ENCODE measurements at places on chromosomes 4 and X.
A peak's percentile ranks its signal among the peaks of the same experiment; 100 is the strongest.

DNA sequence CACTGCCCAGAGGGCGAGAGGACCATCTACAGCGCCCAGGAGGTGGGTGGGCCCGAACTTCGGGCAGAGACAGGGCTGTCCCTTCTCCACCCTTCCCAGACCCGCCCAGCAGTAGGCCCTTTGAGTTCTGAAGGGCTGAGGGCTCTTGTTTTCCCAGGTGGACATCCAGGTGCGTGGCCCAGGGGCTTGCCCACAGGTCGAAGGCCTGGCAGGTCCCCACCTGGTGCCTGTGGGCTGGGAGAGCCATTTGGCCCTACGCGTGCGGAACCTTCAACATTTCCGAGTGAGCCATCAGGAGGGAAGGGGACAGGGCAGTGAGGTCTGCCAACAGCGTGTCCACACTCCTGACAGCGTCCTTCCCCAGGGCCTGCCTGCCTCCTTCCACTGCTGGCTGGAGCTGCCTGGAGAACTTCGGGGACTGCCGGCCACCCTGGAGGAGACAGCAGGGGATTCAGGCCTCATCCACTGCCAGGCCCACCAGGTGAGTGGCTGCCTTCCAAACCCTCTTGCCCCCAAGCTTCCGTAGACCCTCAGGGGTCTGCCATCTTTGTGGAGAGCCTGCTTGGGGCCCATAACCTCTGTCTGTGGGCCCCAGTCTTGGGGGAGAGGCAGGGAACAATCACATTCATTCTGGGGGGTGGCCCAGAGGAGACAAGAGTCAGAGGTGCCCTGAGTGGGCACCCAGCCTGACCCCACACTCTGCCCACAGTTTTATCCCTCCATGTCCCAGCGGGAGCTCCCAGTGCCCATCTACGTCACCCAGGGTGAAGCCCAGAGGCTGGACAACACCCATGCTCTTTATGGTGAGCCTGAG is 6.8 kb downstream of the PLXNB3 start:
- DNase-seq, result no peak

GRCh38 chr4:174669270-174669669 is 147.0 kb upstream of the HPGD start:
- peak; percentile 76 for DNase-seq

- DNase-seq, result no peak
These were observed 39.4 kb downstream of the SAT1 start for GRCh38 chrX:23822397-23822796.

GRCh38 chrX:23726191-23726590 is 16.9 kb downstream of the ACOT9 start:
- DNase-seq, result no peak

DNA sequence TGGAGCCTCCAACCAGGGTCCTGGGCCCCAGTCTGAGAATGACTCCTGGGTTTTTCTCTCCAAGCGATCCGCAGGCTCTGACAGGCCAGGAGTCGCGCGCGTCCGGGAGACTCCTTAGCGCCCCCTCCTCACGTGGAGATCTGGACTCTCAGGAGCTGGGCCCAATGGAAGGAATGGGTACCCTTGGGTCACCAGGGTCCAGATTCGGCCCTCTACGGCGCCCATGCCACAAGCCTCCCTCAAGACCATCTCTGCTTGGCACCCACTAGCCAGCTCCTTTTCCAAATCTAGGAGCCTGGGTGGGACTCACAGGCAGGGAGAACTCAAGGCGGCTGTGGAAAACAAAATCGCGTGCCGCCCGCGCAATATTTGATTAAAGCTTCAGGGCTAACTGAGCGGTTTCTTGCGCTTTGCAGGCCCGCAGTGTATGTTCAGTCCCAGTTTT is 7.1 kb downstream of the HAND2 start:
- no peak for DNase-seq

GRCh38 chr4:172270397-172270796 is 457.2 kb downstream of the GALNTL6 start:
- DNase-seq, result no peak

- DNase-seq, result no peak
These were observed 29.9 kb downstream of the RNF175 start for GRCh38 chr4:153729895-153730294.

GRCh38 chrX:40945361-40945713 is 139.9 kb upstream of the USP9X start:
- peak; percentile 56 for DNase-seq

DNA sequence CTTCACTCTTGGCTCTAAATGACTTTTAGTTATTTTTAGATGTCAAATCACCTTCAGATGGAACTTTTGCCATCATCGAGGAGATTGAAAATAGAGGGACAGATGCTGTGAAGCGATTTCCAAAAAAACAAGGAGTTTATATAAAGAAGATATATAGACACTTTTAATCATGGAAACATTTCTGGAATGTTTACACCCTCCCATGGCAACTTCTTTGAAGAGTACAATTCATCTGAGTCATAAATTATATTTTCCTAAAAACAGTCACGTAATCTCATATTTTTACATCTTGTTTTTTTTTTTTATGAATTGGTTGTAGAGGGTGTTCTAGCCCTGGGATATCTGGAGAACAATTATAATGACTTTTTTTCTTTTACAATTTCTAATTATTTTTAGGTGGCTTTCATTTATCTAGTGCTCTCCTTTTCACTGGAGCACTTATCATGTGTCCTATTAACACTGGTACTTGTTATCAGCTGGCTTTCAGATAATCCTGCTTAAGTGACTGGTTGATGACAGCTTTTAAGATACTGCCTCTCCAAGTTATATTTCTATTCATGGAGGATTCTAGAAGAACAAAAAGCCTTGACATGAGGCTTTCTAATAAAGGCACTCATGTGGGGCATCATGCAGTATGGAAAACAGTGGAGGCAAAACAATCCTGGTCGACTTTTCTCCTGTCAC is 24.9 kb downstream of the PCDH7 start:
- peak; percentile 7 for DNase-seq

DNA sequence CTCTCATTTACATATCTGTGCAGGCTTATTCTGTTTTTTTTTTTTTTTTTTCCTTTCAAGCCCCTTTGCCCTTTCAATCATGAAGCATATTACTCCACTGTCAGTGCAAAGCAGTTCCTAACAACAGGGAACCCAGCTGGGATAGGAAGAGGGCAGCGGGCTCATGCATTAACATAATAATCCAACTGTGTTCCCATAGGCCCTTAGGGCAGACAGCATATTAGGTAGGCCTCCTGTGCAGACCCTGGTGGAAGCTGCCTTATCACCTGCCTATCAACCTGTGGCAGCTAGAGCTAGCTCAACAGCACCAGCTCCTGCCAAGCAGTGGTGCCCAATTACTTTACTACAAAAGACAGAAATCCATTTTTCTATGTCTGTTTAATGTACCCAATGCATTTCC is 49.3 kb downstream of the SLC10A7 start:
- no peak for DNase-seq

GRCh38 chrX:773292-774025 is 142.9 kb downstream of the SHOX start:
- no peak for DNase-seq
